ENCODE measurements at places on chromosomes 6 and 20. TPM values are rescaled to one million over a fixed set of nuclear protein-coding genes. Genes with fewer than 3 reads are reported as not detected.

Gene SRC
- total RNA-seq, result 5.1 TPM

DNA sequence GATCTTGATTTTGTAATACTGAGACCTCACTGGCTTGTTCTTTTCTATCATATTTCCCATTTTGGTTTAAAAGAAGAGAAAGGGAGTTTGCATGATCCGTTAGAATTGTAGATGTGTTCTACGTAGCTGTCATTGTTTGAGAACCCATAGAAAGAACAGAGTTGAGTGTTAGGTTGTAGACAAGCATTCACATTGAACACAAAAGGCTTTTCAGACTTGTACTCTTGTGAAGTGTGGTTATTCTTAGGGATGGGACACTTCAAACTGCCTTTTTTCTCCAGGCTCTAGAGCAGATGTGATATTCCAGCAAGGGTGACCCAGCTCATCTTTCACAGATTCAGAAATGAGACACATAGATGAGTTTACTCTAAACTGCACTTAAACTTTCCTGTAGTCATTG lies 19.9 kb downstream of the FOXO3 start:
- no peak for DNase-seq
- no peak overlapping the region for H3K4me3 ChIP-seq
- H3K36me3 ChIP-seq, result no peaks in the 10 kb centered on the region
- H3K4me1 ChIP-seq, result peaks cover 51% of the 10 kb centered on the region
- H3K27ac ChIP-seq, result peak overlapping the region; percentile 20
- H3K27me3 ChIP-seq, result no peaks in the 10 kb centered on the region

GRCh38 chr20:1394686-1395085 lies 1.8 kb upstream of the FKBP1A start:
- H3K4me1 ChIP-seq, result peaks cover 35% of the 10 kb centered on the region
- DNase-seq, result no peak
- no peak overlapping the region for H3K4me3 ChIP-seq
- peaks cover 2% of the 10 kb centered on the region for H3K36me3 ChIP-seq
- H3K27ac ChIP-seq, result no peak overlapping the region
- no peaks in the 10 kb centered on the region for H3K27me3 ChIP-seq

DNA sequence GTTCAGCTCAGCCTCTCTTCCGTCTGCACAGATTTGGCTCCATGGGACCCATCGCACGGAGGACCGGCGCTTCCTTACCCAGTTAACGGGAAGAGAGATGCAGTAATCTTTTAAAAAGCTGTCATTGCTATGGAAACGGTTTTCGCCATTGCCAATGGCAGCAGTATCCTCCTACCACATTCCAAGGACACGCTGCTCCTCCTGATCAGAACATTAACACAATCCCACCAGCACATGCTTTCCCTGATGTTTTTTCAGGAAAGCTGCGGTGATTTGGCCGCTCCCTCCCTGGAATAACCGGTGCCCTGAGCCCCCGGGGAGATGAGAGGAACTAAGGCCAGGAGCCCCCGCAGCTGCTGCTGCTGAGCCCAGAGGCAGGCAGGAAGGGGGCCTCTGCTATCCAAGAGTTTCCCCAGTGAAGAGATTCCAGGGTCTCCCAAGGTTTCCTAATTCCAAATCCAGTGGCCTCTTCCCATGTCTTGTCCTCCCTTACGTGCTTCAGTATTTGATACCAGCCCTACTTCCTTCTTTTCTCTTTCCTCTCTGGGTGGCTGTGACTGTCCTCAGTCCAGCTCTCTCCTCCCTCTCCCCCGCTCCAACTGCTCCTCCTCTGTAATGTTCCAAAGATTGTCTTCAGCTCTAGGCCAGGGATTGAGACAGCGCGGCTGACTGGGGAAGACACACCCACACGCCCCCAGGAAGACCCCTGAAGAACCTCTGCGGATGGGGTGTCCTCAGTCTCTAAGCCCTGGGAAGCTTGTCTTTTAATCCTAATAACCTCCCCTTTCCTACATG lies 2.6 kb downstream of the BNIP5 start:
- no peak overlapping the region for H3K4me3 ChIP-seq
- H3K27ac ChIP-seq, result no peak overlapping the region
- DNase-seq, result no peak
- H3K27me3 ChIP-seq, result peaks cover 38% of the 10 kb centered on the region

DNA sequence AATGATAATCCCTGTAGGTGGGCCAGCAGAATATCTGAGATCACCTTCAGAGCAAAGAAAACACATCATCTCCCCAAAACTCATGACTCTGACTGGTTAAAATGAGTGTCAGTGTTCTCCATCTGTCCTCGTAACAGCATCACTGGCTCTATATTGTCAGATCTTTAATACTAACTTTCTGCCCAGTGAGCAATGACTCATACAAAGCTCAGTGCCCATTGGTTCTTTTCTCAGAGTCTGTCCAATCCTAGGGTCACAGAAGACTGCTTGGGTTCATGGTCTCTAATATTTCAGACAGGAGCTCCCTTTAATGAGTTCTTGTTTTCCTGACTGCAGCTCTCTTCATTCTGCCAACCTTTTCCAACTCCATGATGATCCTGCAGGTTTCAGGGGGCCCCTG lies 36.4 kb downstream of the HLA-DPB1 start:
- H3K27me3 ChIP-seq, result peaks cover 80% of the 10 kb centered on the region
- no peak overlapping the region for H3K4me3 ChIP-seq
- peaks cover 6% of the 10 kb centered on the region for H3K4me1 ChIP-seq
- H3K36me3 ChIP-seq, result no peaks in the 10 kb centered on the region

- H3K36me3 ChIP-seq, result no peaks in the 10 kb centered on the region
- no peak for DNase-seq
- no peak overlapping the region for H3K27ac ChIP-seq
- peaks cover 40% of the 10 kb centered on the region for H3K4me1 ChIP-seq
- H3K4me3 ChIP-seq, result no peak overlapping the region
- H3K27me3 ChIP-seq, result no peaks in the 10 kb centered on the region
These were observed 88.4 kb downstream of the ZDHHC14 start for GRCh38 chr6:157469378-157469777.

DNA sequence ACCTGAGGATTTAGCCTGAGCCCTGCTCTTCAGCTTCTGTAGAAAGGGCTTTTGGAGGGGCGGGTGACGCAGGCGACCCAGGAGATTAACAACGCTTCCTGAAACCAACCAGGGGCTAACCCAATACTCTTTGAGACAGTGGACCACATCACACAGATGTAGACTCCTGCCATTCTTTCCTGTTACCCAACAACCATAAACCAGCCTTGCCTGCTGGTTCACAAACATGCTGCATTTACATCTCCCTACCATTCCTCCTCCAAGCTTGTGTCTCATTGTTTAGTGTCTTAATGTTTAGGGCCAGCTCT lies 28.3 kb downstream of the PPP1R16B start:
- H3K36me3 ChIP-seq, result peaks cover 6% of the 10 kb centered on the region
- H3K27ac ChIP-seq, result peak overlapping the region; percentile 74
- peak; percentile 50 for DNase-seq
- peak overlapping the region; percentile 69 for H3K4me3 ChIP-seq

GRCh38 chr20:21262812-21263211 lies 40.3 kb upstream of the XRN2 start:
- peaks cover 31% of the 10 kb centered on the region for H3K27me3 ChIP-seq
- no peaks in the 10 kb centered on the region for H3K4me1 ChIP-seq
- H3K4me3 ChIP-seq, result no peak overlapping the region
- peaks cover 2% of the 10 kb centered on the region for H3K36me3 ChIP-seq

GRCh38 chr6:158069800-158070195 lies 88.1 kb downstream of the SYNJ2 start:
- no peaks in the 10 kb centered on the region for H3K27me3 ChIP-seq
- no peak overlapping the region for H3K4me3 ChIP-seq
- H3K27ac ChIP-seq, result no peak overlapping the region
- peaks cover 2% of the 10 kb centered on the region for H3K36me3 ChIP-seq
- DNase-seq, result no peak
- H3K4me1 ChIP-seq, result peaks cover 27% of the 10 kb centered on the region

DNA sequence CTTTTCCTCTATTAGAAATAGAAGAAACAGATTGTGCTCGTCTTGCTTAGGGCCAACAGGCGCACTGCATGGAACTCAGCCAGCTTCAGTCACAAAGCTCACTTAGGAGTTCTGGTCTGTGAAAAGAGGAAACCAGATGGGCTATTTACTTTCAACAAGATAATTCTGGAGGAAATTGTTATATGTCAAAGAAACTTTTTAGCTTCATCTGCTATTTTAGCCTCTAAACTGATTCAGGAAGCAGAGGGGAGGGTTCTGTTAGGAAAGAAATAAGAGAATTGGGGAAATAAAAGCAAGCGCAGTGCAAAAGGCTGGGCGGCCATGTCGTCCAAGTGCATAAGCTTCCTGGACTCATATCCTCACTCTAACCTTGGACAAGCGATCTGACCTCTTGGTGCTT lies 21.3 kb downstream of the PRKN start:
- H3K36me3 ChIP-seq, result no peaks in the 10 kb centered on the region
- H3K27me3 ChIP-seq, result no peaks in the 10 kb centered on the region
- no peaks in the 10 kb centered on the region for H3K4me1 ChIP-seq
- DNase-seq, result no peak

DNA sequence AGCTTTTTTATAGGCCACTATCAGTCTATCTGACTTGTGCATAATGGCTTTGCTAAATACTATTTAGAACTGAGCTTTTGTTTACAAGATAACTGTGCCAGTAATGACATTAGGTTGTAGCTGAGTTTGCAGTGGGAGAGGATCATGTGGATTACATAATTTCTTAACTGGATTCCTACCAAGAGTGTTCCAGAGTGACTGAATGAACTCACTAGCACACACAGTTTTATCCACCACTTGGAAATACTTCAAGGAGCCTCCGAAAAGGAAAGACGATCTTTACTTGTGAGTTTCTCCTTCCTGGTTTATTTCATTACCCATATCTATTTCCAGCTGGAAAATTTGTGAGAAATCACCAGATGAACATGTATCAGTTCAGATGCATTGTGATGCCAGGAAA lies 10.9 kb upstream of the SYNE1 start:
- H3K27me3 ChIP-seq, result peaks cover 15% of the 10 kb centered on the region
- no peak overlapping the region for H3K27ac ChIP-seq
- no peaks in the 10 kb centered on the region for H3K4me1 ChIP-seq
- no peak overlapping the region for H3K4me3 ChIP-seq
- no peaks in the 10 kb centered on the region for H3K36me3 ChIP-seq

DNA sequence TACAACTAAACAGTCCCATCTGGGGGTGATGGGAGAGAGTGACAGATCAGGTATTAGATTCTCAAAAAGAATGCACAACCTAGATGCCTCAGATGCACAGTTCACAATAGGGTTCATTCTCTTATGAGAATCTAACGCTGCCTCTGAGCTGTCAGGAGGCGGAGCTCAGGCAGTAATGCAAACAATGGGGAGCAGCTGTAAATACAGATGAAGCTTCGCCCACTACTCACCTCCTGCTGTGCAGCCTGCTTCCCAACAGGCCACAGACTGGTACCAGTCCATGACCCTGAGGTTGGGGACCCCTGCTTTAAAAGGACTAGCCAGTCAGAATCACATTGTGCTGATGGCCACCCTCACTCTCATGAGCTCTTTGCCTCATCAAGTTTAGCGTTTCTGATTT lies 247.0 kb upstream of the KCNQ5 start:
- H3K4me3 ChIP-seq, result no peak overlapping the region
- peaks cover 5% of the 10 kb centered on the region for H3K27me3 ChIP-seq
- no peak for DNase-seq
- no peaks in the 10 kb centered on the region for H3K36me3 ChIP-seq
- no peaks in the 10 kb centered on the region for H3K4me1 ChIP-seq
- no peak overlapping the region for H3K27ac ChIP-seq

- DNase-seq, result no peak
- no peak overlapping the region for H3K27ac ChIP-seq
- H3K4me1 ChIP-seq, result peaks cover 5% of the 10 kb centered on the region
- peaks cover 4% of the 10 kb centered on the region for H3K36me3 ChIP-seq
These were observed 111.2 kb upstream of the SAMD5 start for GRCh38 chr6:147397306-147397705.

Gene TP53TG5
- total RNA-seq, result 0.83 TPM

DNA sequence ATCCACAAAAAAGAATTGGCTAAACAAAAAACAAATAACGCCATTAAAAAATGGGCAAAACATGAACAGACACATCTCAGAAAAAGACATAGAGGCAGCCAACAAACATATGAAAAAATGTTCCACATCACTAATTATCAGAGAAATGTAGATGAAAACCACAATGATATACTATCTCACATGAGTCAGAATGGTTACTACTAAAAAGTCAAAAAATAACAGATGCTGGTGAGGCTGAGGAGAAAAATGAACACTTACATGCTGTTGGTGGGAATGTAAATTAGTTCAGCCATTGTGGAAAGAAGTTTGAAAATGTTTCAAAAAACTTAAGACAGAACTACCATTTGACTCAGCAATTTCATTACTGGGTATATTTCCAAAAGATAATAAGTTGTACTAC lies 430.1 kb upstream of the JAG1 start:
- H3K27ac ChIP-seq, result no peak overlapping the region
- no peaks in the 10 kb centered on the region for H3K4me1 ChIP-seq
- DNase-seq, result no peak
- no peak overlapping the region for H3K4me3 ChIP-seq
- H3K27me3 ChIP-seq, result no peaks in the 10 kb centered on the region

Gene RIMS4
- 0.05 TPM for total RNA-seq

- peaks cover 5% of the 10 kb centered on the region for H3K36me3 ChIP-seq
- DNase-seq, result no peak
- no peaks in the 10 kb centered on the region for H3K4me1 ChIP-seq
- H3K27ac ChIP-seq, result no peak overlapping the region
- H3K4me3 ChIP-seq, result no peak overlapping the region
These were observed 70.6 kb downstream of the COL21A1 start for GRCh38 chr6:56176741-56177140.

Gene FAXC
- total RNA-seq, result not detected

Gene GRIK2
- not detected for total RNA-seq

GRCh38 chr20:20744170-20744725 lies 31.8 kb upstream of the RALGAPA2 start:
- no peak overlapping the region for H3K4me3 ChIP-seq
- no peaks in the 10 kb centered on the region for H3K27me3 ChIP-seq
- peaks cover 4% of the 10 kb centered on the region for H3K36me3 ChIP-seq
- no peak for DNase-seq
- H3K27ac ChIP-seq, result no peak overlapping the region

GRCh38 chr6:74891349-74891831 lies 314.5 kb downstream of the COL12A1 start:
- no peak overlapping the region for H3K4me3 ChIP-seq
- no peak overlapping the region for H3K27ac ChIP-seq
- H3K4me1 ChIP-seq, result no peaks in the 10 kb centered on the region

DNA sequence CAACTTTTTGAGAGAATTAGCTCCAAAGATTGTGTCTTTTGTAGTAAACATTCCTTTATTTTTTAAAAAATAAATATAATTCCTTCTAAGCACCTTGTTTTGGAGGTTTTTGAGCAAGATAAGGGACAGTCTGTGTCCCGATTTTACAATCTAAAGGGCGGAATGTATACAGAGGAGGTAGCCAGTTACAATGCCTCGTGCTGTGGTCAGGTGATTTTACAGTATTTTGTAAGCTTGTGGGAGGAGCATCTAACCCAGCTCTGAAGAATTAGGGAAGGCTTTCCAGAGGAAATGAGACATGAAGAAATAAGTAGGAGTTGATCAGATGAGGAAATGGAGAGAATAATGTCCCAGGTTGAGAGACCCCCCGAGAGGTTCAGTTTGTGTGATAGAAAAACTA lies 1.3 kb downstream of the HINT3 start:
- no peak overlapping the region for H3K27ac ChIP-seq
- DNase-seq, result no peak
- H3K4me3 ChIP-seq, result no peak overlapping the region
- H3K36me3 ChIP-seq, result no peaks in the 10 kb centered on the region
- peaks cover 4% of the 10 kb centered on the region for H3K4me1 ChIP-seq

- no peak for DNase-seq
- H3K27ac ChIP-seq, result no peak overlapping the region
- no peak overlapping the region for H3K4me3 ChIP-seq
- H3K4me1 ChIP-seq, result no peaks in the 10 kb centered on the region
- no peaks in the 10 kb centered on the region for H3K36me3 ChIP-seq
These were observed 26.5 kb downstream of the PDE10A start for GRCh38 chr6:165636402-165637048.

Data from activated T-cell treated with anti-CD3 and anti-CD28 coated beads, Interleukin-2, amount 50 U/mL, for 72 hours (primary cell).